Endodermal cell (in vitro differentiated cells): ENCODE measurements at places on chromosomes 13 and 19.

GRCh38 chr19:33193269-33193864 is 763 bp upstream of the LRP3 start:
- DNase-seq, result no peak

- DNase-seq, result peak; percentile 73
These were observed 2.0 kb upstream of the TSHZ3 start for GRCh38 chr19:31351056-31351854.

GRCh38 chr19:35753634-35754369 is 3.0 kb downstream of the HSPB6 start:
- no peak for DNase-seq

DNA sequence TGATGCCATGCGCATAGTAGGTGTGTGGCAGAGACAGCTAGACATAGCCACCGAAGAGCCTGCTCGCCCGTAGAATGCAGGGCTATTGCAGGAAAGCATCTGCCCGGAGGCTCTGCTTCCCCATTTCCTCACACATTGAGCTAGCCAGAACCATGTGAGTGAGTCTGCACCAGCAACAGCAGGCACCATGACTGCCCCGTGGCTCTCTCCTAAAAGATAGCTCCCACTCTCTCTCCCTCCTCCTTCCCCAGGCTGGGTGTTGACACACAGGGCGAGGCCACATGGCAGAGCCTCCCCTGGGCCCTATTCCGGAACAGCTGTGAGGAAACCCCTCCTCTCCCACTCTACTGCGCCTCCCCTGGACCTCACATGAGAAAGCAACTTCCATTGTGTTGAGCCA is 52.3 kb upstream of the ATP12A start:
- DNase-seq, result no peak

- DNase-seq, result no peak
These were observed 68.9 kb downstream of the CRYL1 start for GRCh38 chr13:20456737-20457136.
